ENCODE measurements at places on chromosomes 12 and 14.

DNA sequence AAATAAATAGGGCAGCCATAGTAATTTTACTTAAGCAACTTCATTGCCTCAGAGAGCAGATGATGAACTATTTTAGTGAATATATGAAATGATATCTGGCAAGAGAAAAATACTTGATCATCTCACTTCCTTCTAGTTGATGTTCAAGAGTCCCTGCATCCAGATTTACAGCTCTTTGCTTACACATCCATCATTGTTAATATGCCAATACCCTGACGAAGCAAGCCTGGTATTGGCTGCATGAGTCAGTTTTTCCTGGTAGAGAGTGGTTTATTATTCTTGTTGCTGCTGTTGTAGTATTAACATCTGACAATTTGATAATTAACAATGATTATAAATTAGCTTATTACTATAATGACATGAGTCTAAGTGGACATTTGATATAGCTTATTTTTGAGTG lies 681.9 kb downstream of the NRXN3 start:
- no peak for DNase-seq

GRCh38 chr14:92701826-92702225 lies 46.6 kb downstream of the LGMN start:
- no peak for DNase-seq

DNA sequence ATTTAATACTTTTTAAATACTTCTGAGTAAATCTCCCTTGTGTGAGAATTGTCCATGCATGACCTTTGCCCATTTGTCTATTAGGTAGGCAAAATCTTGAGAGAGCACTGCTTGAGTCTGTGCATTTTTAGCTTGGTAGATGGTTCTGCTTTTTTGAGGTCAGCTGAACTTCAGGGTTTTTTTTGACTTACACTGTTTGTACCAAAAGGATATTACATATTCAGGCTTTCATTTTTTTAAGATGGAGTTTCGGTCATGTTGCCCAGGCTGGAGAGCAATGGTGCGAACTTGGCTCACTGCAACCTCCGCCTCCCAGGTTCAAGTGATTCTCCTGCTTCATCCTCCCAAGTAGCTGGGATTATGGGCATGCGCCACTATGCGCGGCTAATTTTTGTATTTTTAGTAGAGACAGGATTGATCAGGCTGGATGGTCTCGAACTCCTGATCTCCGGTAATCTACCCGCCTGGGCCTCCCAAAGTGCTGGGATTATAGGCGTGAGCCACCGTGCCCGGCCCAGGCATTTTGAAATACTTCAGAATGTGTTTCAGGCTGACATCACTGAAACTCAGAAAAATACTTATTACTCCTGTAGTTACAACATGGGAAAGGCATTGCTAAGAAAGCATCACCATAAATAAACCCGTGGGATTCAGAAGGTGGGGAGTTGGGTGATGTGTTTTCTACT lies 11.1 kb downstream of the RASSF3 start:
- peak; percentile 11 for DNase-seq

DNA sequence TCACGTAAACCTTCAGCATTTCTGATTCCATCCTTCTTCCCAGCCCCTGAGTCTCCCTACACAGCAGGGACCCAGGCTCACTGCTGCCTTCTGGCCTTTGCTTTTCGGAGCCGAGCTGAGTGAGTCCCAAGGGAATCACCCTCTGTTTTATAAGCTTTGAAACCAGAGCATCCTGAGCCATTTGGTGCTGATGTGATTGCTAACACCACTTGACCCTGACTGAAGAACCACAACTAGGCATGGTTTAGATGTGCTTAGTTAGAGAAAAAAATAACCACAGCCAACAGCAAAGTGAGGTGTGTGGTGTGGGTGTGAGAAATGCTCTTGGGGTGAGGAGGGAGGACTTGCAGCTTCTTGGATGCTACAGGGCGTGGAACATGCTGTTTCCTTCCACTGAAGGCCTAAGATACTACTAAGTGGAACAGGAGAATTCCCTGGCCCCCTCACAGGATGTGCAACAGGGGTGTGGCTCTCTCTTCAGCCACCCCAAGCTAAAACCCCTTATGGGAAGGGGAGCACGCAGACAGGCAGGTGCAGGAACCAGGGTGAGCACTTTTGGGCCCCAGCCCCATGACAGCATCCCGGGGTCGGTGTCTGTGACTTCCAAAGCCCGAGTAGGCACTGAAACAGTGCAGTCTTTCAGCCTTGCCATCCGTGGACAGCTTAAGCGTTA lies at the start of gene TC2N:
Gene TC2N (minus strand): TSS at position 221 of the 673 bp plus-strand sequence. CDS start 53,767 bp downstream, outside the sequence.
- DNase-seq, result no peak

DNA sequence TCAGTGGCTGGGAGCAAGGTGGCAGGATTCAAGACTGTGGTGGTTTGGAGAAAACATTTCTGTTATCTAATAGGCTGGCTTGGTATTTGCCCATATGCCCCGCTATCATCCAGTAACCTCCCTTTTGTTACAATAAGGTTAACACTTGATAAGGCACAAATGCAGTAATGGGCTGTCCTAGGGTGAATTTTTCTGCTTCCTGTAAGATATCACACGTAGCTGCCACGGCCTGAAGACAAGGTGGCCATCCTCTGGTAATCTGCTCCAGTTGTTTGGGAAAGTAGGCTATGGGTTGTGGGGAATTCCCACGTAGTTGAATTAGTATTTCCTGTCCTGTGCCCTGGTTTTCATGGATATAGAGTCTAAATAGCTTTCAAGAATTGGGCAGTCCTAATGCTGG lies 23.1 kb downstream of the ANG start:
- DNase-seq, result no peak

DNA sequence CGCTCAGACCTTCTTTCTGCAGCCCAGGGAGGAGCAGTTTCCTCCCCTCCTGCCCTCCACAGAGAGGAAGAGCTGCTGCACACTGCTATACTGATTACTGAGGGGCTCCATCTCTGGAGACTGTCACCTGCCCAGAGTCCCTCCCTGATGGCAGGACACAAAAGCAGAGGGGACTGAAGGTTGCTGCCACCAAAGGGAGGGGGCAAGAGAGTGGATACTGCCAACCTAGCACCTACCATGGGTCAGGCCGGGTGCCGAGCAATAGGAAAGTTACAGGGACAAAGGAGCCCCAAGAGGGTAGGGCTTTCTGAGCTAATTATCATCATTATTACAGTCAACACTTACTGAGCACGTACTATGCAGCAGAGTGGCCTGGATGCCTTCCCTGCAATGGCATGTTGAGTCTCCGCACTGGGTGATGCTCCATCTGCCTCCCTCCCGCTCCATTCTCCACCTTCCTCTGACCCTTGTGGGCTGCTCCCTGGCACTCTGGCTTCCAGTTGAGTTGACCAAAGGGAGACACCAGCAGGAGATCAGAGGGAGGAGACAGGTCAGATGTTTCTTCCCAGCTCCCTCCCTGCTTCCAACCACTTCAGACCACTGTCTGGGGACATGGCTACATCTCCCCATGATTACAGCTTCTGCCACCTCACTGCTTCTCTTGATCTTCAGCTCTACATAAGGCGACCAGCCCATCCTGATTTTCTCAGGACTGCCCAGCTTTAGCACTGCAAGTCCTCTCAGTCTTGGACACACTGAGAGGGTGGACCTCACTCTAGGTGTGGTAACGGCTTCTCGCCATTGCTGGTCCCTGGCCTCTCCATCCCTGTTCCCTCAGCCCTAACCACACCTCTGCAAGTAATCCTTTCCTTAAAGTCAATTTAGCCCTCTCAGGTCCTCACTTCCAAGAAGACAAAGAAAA lies 2.6 kb upstream of the KRT79 start:
- DNase-seq, result no peak

DNA sequence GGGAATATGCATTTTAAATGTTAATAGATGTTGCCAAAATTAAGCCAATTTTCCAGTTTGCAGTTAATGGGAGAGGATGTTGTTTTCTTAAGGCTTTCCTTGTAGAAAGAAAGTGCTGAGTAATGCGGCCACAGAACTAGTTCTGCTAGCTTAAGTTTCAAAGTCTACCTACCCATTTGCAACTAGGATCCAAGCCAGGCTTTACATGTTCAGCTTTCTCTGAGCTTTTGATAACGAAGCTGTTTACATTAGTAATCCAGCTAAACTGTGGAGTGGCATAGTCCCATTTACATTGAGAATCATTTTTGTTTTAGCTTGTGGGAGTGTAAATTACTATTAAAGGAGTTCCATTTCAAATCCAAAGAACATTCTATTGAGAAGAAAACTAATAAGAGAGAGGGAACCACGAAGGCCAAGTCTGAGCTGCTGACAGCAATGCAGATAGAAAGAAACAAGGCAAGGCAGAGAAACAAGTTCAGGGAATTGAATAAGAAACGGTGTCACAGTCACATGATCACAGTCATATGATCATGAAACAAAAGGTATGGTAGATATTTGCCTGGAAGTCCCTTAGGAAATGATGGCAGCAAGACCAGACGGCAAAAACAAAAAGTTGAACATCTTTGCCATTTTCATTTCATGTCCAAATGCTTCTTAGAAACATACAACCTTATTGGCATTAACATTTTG lies 274.9 kb downstream of the PAWR start:
- no peak for DNase-seq

DNA sequence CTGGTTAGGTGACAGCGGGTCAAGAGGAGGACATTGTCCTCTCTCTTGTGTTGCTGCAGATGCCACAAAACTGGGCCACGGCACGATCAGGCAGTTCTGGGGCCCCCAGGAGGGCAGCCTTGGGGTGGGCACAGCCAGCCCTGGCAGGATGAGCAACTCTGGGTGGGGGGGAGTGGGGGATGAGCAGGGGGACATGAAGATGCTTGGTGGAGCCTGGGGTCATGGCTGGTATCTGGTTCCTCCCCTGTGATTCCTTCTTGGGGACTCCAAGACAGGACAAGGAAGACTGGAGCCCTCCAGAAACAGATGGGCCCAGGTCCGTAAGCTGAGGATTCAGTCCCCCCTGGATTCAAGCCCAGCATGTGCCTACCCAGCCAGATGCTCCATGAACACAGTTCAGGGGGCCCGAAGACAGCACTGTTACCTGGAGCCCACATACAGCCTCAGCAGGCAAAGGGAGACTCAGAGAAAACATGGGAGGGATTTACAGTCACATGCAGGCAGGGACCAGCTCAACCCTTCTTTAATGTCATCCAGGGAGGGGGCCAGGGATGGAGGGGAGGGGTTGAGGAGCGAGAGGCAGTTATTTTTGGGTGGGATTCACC lies 10.4 kb downstream of the SERPINA1 start:
- DNase-seq, result no peak

DNA sequence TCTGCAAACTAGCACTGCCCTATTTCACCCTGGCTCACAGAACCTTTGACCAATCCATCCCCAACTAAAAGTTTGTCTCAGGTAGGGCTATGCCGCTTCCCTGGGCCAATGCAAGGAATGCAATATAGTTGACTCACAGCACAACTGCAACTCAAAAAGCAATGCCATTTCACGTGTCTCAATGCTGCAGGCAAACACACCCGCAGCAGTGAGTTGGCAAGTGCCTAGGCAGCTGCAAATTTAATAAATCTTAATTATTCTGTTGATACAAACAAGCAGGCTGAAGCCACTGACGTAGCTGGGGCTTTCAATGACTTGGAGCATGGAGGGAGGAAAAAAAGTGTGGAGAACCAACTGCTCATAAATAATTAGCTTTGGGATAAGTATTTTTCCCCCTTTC lies 87.9 kb downstream of the SYNE3 start:
- no peak for DNase-seq

DNA sequence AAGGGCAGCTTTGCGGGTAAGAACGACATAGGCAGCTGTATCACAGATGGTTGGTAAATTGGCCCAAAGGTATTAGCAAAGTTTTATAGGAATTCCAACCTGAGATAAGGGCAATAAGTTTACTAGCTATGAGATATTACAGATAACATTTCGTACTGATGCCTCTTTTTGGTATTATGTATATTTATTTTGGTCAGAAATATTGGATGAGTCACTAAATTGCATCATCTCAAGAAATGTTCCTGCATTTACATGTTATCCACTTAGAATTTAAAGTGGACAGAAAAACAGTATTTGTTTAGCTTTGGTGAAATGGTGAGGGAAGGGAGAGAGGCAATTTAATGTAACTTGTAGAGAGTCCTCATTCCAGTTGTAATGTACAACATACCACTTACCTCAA lies 65.1 kb upstream of the PZP start:
- no peak for DNase-seq
